Right cardiac atrium (tissue), 5 donors: ENCODE measurements at places on chromosomes 2 and 18. TPM values are rescaled to one million over a fixed set of nuclear protein-coding genes. Genes with fewer than 3 reads are reported as not detected.
A peak's percentile ranks its signal among the peaks of the same experiment; 100 is the strongest.

The PAIP2B gene
- total RNA-seq = 21.5 TPM

The KCNF1 gene
- 0.76 TPM for total RNA-seq

The SH3BP4 gene
- total RNA-seq = 32.0 TPM

- no peak for DNase-seq
These were observed 580.1 kb downstream of the EPHA4 start for GRCh38 chr2:220991972-220992371.

DNA sequence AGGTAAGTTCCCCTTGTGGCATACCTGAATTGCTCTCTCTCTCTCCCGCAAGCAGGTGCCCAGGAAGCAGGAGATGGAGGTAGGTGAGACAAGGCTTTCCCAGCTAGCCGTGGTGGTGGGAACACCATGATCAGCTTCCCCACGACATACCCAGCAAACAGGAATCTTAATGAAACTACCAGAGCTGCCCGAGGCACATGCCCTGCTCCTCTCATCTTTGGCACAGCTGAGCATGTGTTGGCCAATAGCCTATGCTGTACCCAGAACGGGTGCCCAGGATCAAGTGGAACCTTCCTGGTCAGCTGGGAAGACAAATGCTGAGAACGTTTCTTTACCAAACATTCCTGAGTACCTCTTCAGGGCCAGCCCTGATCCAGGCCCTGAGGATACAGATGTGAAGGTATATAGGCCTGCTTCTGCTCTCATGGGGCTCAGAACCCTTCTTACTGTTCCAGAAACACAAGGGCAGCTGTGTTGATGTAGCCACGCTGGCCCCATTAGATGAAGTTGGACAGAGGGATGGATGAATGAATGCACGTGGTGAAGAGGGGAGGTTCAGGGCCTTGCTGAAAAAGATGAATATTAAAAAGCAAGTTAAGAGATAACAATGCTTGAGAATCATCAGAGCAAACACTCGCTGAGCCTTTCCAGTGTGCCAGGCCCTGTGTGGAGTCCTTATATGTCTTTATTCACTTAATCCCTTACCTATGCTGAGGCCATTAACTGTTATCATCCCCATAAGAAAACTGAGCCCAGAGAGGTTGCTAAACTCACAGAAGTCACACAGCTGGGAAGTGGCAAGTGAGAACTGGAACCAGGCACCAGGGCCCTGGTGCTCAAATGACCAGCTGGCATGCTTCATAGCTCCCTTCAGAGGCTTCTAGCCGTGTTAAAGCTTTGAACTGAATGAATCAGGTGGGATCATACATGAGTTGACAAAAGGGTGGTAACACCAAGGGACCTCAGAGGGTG is 68.8 kb upstream of the TMEM247 start:
- no peak for DNase-seq

- no peak for DNase-seq
These were observed 311.8 kb upstream of the ST6GAL2 start for GRCh38 chr2:107197594-107198294.

DNA sequence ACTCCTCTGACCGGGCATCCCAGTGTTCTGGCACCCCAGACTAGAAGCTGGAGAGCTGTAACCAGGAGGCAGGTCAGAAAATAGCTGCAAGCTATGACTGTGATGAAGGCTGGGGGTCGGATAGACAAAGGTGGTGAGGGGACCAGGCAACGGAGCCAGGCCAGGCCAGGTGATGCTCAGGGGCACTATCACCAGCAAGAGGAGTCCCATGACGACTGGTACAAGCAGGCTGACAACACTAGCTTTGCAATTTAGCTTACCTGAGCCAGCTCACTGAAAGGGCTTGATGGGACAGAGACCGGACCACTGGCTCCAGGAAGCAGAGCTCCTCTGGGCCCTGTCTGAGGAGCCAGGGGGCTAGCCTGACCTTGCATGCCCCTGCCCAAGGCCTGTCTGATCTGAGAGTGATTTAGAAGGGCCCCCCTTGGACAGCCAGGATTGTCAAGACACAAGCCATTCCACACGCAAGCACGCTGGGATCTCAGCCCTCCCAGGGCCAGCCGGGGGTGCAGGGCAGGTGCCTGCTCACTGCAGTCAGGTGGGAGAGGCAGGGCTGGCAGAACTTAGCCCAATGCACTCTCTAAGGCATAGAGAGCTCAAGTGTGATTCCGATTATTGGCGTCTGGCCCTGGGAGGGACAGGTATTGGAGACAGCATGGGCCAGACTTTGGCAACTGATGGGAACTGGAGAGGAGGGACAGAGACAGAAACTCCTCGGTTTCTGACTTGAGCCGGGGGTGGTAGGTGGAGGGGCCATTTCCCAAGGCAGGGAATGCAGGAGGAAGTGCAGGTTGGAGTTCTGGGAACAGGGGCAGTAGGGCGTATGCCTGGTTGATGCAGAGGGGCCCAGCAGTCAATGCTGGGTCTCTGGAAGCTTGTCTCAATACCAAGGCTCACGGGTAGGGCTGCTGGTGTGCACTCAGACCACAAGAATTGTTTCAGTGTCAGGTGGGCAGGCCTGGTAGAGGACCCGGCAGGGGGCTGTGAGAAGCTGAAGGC is 47.7 kb downstream of the MYO7B start:
- no peak for DNase-seq

- DNase-seq = peak; percentile 81
These were observed 767.0 kb downstream of the SLC4A3 start for GRCh38 chr2:220394433-220394832.

- DNase-seq = no peak
These were observed 211.8 kb downstream of the LTBP1 start for GRCh38 chr2:33158482-33159003.

- DNase-seq = no peak
These were observed 80.5 kb downstream of the BCL2L11 start for GRCh38 chr2:111201214-111201613.

- no peak for DNase-seq
These were observed 47.0 kb upstream of the TTC39C start for GRCh38 chr18:23967321-23968089.

DNA sequence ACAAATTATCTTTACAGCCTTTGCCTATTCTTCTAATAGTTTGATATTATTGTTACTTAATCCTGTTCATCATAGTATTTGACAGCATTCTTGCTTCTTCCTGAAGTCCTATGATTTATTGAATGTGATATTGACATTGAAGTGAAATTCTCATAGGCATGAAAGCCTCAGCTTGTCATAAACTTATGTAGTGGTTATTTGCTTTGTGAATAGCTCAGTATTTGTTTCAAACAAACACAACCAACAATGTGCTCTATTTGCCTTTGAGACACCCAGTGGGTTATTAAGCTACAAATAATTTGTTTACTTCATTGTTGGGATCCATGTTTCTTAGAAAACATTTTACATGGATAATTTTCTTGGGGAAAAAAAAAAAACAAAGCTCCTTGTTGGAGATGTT is 57.2 kb downstream of the TTC39C start:
- DNase-seq = no peak

DNA sequence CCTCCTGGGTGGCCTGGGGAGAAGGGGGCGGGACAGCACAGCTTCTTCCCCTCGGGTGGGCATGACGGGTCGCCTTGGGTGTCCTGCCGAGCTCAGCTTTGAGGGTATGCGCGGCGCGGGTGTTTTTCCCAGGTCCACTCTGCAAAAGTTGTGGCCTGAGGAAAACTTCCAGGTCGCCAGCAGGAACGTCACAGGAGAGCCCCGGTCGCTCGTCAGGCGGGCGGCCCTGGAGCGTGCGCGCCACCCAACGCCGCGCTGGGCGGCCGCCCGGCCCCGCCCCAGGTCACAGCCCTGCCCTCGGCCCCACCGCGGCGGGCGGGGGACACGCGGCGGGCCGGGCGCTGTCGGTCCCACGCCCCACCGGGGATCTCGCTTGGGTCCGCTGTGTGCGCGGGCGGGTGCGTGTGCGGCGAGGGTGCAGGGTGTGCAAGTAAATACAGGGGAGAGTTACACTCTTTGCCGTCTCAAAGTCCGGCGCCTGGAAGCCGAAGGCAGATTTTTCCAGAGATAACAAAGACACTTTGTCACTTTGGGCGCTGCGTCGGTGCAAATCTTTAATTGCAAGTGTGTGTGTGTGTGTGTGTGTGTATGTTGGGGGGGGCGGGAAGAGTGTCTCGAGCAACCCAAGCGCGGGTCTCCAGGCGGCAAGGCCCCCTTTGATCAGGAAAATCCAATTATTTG is 616 bp upstream of the SP5 start:
- peak; percentile 23 for DNase-seq

DNA sequence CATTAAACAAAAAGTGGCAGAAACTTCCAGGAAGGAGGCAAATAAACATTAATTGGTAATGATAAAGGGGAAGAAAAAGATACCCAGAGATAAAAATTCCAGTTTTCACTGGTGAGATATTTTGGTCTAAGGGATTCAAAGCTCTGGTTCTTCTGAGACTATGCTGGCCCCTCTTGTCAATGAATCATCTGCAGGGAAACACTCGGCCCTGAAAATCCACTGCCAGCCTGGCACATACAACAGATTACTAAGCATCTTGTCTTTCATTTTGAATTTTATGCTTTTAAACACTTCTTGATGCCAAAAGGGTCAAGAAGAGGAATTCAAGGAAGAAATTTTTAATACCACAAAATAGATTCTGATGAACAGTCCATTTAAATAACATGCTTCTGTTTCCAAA is 1603.8 kb upstream of the ZEB2 start:
- DNase-seq = no peak

DNA sequence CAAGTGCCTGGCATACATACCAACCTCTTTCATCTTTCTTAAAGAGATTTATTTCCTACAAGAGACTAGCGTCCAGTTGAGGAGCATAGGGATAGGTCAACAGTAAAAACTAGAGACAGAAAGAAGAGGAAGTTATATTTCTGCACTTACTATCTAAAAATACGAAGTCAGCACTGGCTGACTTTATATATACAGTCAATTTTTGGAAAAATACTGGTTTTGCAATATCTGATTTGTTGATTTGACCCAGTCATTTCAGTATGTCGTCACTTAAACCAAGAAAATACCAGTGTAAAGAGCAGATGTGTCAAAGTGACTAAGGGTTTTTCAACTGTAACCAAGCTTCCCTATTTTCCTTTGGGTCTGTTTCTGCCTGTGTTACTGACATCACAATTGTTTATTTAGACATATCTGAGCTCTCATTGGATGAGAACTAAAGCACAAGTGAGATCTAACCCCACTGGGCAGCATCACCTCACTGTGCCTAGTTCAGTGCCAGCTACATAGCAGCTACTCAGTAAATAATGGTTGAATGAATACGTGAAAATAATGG is 23.0 kb downstream of the CYTIP start:
- DNase-seq = no peak

DNA sequence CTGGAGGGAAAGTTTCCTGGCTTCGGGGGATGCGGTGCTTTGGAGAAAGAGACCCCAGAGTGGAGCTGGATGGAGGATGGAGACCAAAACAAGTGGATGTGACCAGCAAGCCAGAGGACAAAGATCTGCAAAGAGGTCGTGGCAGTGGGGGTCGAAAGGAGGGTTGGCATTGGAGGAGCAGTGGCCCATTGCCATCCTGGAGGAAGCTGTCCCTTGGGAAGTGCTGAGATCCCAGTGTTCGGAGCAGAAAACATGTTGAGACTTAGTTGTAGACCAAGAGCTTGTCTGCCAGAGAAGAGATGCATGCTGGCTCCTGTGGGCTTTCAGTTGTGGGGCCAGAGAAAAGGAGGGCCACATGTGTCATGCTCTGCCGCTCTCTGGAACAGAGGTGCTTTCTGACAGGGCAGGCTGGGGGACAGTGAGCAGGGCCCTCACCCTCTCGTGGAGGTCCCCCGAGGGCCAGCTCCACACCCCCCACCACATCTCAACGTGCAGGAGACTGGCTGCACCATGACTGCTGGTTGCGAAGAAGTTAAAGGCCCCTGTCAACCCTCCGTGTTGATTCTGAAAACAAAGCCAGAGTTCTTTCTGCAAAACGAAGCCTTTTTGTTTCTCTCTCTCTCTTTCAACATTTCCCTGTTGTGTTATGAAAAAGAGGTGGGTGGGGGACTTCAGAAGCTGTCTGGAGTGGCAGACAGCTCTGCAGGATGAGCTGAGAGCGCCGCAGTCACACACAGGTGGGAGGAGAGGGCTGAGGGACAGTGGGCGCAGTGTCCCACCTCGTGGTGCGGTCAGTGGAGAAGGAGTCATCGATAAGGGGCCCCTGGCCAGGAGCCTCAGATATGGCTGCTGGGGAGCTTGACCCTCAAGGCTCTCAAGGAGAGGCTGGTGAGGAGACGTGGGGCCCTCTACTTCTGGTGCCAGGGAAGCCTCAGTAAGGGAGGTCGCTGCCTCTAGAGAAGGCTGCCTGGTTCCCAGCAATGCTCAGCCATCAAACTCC is 77.6 kb upstream of the BCL2L11 start:
- DNase-seq = no peak

- peak; percentile 61 for DNase-seq
These were observed 29.6 kb downstream of the MCEE start for GRCh38 chr2:71100195-71100964.

DNA sequence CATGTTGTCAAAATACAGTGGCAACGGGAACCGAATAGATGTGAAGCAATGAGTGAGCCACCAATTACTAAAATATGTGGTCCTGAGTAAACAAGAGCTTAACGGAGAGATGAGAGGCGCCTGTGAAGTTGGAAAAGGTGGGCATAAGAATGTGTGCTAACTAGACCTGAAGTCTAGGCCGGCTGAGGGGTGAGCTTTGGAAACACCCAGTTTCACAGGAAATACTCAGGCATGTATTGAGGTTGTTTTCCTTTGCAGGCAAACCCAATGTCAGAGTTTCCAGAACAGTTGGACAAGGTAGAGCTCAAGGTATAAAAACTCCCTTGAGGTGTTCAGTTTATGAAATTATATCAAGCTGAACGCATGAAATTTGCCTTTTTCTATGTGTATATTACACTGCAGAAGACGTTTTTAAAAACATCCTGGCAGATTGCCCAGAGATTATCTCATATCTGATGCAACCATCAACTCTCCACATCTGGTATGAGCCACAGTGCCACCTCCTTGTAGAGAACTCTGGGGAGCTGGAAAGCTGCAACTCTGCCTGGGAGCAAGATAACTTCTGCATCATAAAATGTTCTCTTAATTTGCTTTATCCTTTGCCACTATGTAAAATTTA is 3.9 kb upstream of the WDSUB1 start:
- DNase-seq = no peak

DNA sequence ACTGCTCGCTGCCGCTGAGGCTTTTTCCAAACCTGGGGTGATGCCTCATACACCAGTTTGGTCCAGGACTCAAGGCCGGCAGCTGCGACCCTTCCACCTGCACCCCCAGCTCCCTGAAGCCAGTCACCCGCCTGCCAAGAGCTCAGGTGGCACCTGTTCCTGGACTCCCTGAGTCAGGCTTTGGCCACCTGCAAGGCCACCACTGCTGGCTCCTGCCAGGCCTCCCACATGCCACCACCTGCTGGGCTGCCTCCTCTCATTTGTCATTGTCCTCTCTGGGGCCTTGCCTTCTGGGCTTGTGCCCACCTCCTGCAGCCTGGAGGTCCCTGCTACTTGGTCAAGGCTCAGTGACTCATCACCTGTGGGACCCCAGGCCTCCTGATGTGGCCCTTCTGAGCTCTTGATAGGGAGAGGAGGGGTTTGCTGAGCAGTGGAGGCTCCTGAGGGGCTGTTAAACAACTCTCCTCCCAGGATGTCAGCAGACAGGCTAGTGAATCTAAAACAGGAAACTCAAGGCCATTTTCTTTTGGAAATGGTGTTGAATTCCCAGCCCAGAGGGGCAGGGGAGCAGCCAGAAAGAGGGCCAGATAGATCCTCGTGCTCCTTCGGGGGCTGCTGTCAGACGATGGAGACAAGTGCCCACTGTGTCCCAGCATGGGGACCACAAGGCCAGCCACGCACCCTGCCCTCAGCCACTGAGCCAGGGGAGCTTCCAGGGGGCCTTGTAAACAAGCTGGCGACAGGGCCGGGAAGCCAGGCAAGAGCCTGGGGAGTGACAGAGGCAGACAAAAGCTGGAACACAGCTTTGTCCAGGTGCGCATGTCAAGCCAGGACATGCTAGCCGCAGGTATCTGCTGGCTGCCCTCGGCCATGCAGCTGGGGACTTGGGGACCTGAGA is 416.8 kb downstream of the LRATD1 start:
- no peak for DNase-seq
